ENCODE measurements at places on chromosomes 1 and 21.

DNA sequence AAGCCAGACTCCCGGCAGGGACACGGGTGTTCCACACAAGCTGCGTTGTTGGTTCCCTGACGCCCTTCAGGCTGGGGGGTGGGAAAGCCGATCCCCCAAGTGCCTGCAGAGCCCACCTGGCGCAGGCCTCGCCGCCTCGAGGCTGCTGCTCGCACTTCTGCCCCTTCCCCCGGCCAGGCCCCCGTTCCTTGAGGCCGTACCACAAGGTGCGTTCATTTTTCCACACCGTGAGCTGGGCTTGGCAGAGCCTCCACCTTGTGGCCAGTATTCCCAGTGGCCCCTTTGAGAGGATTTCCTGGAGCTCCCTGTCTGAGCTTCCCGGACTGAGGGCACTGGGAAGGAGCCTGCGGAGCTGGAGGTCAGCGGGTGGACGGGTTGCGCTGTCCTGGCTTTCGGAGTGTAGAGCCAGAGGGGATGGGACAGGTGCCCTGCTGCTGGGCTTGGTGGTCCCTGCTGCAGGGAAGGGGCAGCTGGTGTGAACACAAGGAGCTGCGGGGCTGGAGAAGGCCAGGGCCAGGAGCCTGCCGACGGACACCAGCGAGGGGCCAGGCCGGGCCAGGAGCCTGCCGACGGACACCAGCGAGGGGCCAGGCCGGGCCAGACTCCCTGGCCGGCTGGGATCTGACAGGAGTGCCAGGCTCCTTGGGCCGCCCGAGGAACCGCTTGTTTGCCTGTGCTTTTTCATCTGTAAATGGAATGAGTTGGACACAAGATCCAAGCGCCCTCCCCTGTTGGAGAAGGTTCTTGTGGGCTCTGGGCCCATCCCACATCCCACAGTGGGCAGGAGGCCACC, 18.4 kb downstream of the PDXK start:
- no peak for DNase-seq

- DNase-seq = peak; percentile 15
These were observed 896.8 kb upstream of the ADGRL4 start for GRCh38 chr1:79903321-79903720.

- no peak for DNase-seq
These were observed 30.6 kb downstream of the POFUT2 start for GRCh38 chr21:45256912-45257672.

GRCh38 chr21:15141261-15141970, 76.6 kb upstream of the NRIP1 start:
- DNase-seq = no peak

DNA sequence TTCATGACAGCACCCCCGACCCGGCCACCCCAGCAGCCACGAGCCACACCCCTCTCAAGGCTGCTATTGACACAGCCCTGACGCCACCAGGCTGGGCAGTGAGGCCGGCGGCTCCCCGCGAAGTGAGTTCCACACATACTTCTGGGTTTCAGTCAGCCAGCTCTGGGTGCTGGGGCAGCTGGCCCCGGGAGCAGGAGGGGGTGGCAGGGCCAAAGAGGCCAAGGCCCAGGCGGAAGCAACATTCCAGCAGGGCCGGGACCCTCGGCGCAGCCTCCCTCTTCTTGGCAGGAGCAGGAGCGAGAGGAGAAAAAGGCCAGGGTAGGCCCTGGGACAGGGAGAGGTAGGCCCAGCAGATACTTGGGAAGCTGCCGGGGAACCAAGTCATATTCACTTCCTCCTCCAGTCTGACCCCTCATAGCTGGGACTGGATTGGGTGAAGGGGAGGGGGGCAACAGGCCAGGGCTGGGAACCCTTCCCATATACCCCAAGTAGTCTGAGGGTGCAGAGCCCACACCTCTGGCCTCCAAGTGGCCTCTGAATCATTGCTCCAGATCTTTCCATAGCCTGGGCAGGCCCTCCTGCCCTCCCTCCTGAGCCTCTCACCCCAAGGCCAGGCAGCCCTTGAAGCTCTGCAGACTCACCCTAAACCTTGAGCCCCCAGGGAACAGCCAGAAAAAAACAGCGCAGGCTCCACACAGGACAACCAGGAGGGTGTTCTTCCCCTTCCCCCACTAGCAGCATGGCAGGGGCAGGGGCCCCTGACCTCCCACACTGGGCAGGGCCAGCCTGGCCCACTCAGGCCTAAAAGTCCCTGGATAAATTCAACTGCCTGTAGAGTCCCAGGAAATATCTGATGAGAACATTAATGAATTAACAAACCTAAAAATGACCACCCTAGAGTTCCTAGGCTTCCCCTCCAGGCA, 5.7 kb downstream of the HSPG2 start:
- no peak for DNase-seq

DNA sequence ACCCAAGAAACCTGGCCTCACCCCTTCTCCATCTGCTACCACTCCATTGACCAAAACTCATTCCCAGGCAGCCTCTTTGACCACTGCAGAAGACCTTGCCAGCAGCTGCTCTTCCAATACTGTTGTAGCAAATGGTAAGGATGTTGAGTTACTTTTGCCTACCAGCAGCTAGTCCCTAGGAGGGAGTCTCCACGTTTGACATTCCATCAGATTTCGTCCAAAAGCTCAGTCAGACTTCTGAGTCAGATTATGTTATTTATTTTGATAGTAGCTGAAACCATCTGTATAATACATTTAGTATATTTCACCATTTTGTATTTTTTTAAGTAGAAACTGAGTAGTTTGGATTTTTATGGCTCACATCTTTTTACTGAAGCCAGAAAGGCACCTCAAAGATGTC, 51.5 kb upstream of the WNT2B start:
- no peak for DNase-seq

DNA sequence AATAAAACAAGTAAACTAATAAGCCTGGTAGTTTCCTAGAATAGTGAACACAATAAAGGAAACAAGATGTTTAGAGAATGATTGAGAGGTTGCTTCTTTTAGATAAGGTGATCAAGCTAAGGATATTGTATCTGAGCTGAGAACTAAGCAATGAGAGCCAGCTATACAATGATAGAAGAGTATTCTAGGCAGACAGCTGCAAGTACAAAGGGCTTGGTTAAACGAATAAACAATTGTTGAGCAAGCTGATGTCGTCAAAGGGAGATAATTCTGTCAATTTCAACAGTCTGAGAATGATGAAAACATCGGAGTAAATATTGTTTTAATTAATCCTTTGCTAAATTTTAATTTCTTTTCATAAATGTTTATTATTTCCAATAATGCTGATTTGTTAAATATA, 5.5 kb upstream of the FH start:
- no peak for DNase-seq

DNA sequence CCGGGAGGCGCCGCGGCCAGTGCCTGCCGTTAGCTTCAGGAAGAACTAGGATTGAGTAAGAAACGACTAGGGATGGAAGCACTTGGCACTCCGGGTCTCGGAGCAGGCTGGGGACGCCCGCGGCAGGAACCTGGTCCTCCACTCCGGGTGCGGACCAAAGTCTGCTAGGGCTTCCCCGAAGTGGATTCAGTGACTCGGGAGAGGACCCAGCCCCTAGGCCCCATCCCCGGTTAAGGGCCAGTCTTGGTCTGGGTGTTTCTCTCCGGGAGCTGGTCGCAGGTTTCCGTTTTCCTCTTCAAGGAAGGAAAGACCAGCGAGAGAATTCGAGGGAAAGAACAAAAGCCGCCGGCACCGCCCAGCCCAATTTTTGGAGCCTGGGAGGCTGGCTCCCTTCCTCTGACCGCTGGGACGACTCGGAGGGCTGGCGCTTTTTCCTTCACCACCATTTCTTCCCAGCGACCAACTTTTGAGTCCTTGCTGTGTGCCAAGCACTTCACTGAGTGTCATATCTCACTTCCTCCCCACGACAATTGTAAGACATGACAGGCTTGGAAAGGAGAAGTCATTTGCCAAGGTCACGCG, 16.8 kb upstream of the STMN1 start:
- DNase-seq = peak; percentile 36

- no peak for DNase-seq
These were observed 118.3 kb downstream of the NUF2 start for GRCh38 chr1:163440090-163440489.

- DNase-seq = no peak
These were observed 6.1 kb upstream of the MASP2 start for GRCh38 chr1:11052839-11053757.

GRCh38 chr1:55061706-55062321, 22.5 kb downstream of the PCSK9 start:
- DNase-seq = no peak

GRCh38 chr1:226634166-226634588, 85.6 kb downstream of the STUM start:
- DNase-seq = peak; percentile 78
